ENCODE measurements at places on chromosomes 1 and 21.

DNA sequence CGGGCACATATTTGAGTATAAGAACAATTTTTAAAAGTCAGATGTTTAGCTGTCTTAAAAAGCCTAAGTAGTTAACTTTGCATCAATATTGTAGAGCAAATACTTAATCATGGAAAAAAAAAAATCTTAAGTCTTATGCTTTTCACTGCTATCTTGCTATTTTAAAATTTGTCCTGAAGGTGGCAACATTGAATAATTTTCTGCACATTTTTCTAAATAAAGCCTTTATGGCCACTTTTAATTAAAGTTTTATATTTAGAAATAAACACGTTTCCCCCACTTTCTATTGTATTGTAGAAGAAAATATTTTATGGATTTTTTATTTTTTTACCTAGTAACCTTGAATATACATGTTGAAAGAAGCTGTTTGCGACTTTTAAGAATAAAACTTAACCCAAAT, 198.8 kb downstream of the AMY1C start:
- peak; percentile 14 for DNase-seq

DNA sequence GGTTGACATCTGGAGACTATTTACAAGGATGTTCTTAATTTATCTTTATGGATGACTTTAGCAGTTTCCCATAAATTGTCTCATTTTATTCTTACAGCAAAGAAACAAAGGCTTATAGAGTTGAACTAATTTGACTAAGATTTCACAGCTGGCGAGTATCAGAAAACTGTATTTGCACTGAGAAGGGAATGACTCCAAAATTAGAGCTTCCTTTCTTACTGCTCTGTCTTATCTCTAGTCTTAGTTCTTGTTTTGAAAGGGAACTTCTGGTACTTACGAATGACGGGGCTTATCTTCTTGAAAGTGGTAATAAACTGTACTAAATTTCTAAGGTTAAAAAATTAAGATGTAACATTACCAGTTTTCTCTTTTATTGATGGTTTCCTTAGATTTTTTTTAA, 13.6 kb downstream of the CNST start:
- DNase-seq: no peak

- no peak for DNase-seq
Measured at GRCh38 chr1:59766227-59766855, 48.4 kb upstream of the HOOK1 start.

DNA sequence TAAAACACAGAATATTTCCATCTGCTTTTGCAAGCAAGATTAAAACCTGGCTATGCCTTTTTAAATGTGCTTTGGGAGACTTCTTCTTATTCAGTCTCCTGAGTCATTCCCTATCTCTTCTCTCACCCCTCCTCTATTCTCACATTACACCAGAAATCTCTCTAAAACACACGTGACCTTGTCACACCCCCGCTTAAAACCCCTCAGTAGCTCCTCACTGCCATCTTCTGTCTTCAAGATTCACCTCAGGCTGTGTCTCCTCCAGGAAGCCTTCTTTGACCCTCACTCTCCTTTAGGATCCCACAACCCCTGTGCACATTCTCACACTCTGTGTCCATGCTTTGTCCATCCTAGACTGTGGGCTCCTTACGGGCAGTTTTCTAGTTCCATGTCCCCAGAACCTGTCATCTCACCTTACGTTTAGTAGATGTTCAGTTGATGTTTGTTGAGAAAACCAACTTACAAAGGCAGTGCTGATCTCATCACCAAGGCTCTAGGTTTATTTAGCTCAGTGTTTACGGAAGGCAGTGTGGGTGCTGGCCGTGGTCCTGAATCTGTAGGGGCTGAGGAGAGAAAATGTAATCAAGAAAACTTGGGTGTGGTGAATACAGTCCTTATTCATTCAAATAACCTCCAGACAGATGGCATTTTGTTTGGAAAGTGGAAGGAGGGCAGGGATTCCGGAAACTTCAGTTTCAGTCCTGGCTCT, 143.5 kb downstream of the DMRTA2 start:
- DNase-seq: no peak

DNA sequence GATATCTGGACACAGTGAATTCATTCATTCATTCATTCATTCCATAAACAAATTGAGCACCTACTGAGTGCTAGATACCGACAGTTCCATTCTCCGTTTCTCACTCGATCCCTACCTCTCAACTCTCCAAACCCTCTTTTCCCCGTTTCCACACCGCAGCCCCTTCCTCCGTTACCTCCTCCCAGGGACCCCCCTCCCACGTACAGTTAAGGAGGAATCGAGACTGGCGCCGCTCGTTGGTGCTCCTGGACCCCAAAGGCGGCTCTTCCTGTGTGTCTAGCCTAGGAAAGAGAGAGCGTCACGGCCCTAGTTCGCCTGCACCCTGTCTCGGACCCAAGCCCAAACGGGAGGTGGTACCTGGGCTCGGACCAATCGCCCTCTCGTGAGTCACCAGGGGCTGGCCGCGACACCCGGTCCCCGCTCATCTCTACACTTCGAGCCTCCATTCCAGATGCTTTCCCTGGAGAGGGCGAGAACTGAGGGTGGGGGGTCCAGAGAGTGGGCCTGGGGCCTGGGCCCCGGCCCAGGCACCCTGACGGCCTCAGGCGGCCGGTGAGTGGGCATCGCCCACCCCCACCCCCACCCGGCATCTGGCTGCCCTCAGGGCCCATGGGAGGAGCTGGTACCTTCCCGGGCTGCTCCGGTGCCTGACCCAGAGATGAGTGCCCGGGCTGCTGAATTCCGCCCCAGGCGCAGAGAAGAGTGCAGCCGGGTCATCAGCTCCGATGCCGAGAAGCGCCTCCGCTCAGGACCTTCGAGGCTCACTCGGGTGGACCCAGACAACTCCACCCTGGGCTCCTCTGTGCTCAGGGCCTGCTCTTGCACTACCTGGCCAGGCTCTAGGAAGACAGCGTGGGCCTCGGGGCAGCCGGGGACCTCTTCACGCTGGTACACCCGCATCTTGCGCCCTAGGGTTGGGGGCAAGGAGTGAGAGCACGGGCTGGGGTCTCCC, 4.9 kb downstream of the ARHGEF19 start:
- no peak for DNase-seq

DNA sequence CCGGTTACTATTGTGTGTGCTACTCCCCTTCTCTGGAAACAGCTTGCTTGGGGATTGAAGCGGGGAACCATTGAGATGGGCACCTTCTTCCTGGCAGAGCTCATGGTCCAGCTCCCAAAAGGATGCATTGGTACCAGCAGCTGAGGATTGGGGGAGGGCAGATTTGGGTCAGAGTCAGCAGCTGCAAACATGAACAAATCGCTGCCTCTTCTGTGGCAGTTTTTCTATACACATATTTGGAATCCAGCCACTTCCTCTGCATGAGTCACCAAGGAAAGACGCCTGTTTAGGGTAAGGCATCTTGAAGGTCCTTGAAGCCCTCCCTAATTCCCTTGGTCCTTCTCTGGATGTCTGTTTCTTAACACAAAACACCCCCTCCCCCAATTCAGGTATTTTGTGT, 104.7 kb downstream of the DAB1 start:
- peak; percentile 32 for DNase-seq

DNA sequence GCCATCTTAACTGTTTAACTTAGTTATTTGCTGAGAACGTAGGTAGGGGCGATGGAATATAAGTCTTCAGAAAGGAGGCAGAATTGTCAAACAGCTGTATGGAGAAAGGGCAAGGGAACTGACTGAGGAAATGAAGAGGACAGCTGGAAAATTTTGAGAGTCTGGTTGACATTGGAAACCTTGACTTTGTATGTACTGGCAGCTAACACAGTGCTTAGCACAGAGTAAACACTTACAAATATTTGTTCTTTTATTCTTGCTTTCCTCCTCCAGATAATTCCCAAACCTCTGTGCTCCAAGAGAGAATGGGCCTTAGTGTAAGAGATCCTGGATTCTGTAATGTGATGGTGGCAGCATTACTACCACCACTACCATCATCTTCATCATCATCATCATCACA, 91.3 kb downstream of the ZSCAN20 start:
- no peak for DNase-seq

DNA sequence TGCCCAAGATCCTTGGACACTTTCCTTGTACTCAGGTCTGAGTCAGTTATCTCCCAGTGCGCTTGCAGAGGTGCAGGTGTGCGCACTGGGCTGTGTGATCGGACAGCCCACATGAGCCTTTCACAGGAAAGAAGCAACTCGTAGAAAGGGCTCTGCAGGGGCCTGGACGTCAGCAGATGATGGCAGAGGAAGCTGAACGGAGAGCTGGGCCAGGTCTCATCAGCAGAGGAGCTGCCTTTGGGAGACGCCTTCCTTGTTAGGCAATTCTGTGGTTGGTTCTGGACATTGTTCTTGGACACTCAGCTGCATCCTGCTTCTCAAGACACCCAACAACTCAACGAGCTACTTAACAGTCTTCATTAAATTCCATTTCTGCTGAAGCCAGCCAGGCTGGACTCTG, 7.5 kb upstream of the PROK1 start:
- DNase-seq: no peak

GRCh38 chr1:42947117-42947516, 11.6 kb downstream of the SLC2A1 start:
- no peak for DNase-seq

DNA sequence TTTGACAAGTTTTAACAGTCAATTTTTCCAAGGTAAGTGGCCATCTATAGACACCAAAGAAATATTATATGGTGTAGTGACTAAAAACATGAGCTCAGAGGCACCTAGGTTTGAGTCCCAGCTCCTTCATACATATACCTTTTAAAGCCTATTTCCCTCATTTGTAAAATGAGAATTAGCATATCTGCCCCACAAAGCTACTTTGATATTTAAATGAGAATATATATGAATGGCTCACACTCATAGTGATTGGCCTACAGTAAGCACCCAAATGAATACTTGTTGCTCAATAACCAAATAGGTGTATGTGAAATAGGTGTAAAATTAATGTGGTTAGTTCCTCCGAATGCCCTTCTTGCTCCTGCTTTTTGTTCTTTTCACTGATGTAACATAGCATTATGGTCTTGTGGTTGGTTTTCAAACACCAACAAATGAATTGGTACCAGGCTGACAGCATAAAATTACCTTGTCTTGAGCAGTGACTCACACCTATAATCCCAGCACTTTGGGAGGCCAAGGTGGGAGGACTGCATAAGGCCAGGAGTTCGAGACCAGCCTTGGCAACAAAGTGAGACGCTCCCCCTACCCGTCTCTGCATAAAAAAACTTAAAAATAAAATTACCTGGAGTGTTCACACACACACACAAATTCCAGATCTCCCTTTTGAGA, 25.3 kb downstream of the CNIH4 start:
- no peak for DNase-seq

GRCh38 chr1:182676274-182676673, 8.1 kb downstream of the RGS8 start:
- DNase-seq: no peak

DNA sequence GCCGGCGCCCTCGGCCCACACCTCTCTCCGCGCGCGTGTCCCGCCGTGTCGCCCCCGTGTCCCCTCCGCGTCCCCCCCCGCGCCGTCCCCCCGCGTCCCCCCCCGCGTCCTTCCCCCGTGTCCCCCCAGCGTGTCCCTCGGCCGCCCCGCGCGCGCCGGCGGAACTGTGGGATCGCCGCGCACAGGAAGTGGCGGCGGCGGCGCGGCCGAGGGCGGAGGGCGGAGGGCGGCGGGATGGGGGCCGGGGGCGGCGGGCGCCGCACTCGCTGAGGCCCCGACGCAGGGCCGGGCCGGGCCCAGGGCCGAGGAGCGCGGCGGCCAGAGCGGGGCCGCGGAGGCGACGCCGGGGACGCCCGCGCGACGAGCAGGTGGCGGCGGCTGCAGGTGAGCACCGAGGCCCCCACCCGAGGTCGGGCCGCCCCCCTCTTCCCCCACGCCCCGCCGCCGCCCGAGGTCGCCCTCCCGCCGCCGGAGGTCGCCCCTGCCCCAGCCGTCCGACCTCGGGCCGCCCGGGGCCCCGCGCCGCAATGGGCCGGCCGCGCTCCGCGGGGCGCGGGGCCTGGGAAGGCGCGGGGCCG, at the start of gene AGPAT3:
Gene AGPAT3 (plus strand): TSS at position 262 of the 578 bp plus-strand sequence. CDS start 94,459 bp downstream, outside the sequence.
- DNase-seq: no peak

DNA sequence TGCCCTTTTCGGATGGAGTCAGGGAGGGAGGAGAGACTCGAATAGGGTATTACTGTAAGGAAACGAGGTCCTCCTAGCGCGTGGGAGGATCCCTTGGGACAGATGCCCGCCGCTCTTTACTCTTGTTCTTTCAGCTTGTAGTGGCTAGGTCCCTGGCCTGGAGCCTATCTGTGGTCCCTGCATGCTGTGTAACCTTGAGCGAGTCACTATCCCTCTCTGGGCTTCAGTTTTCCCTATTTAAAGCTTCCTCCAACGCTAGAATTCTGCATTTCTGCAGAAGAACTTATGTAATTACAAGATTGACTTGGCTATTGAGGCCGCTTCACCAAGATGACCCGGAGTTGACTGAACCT, 744 bp downstream of the MIER1 start:
- DNase-seq: no peak
